Urinary bladder (tissue), 4 donors: ENCODE measurements at places on chromosomes 5 and 9. TPM values are rescaled to one million over a fixed set of nuclear protein-coding genes. Genes with fewer than 3 reads are reported as not detected.

MOB3B gene
- polyA plus RNA-seq, result 3.8 TPM

TEK gene
- 11.2 TPM for polyA plus RNA-seq

WNK2 gene
- polyA plus RNA-seq, result 9.3 TPM

NEURL1B gene
- 51.9 TPM for polyA plus RNA-seq

GRCh38 chr5:143572671-143573070, 169.2 kb upstream of the NR3C1 start:
- DNase-seq, result no peak

- DNase-seq, result no peak
These were observed 312.5 kb downstream of the PSAT1 start for GRCh38 chr9:78609450-78609849.

- no peak for DNase-seq
These were observed 210.6 kb downstream of the AUH start for GRCh38 chr9:91150998-91151717.

DNA sequence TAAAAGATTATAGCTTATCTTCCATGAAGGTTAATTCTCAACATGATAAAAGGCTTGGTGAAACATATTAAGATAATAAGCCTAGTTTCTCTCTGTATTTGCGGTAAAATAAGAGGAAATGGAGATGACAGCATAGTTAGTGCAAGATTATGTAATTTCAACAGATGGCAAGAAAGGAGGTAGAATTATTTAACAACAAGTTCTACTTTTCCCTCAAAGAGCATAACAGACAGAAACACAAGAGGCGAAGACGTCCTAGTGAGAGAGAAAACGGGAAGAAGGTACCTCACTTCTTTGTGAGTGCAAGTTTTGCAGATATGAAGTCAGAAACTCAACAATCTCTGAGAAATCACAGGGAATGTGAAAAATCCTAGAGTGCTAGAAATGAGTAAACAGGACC, 144.8 kb upstream of the ADCY2 start:
- no peak for DNase-seq

DNA sequence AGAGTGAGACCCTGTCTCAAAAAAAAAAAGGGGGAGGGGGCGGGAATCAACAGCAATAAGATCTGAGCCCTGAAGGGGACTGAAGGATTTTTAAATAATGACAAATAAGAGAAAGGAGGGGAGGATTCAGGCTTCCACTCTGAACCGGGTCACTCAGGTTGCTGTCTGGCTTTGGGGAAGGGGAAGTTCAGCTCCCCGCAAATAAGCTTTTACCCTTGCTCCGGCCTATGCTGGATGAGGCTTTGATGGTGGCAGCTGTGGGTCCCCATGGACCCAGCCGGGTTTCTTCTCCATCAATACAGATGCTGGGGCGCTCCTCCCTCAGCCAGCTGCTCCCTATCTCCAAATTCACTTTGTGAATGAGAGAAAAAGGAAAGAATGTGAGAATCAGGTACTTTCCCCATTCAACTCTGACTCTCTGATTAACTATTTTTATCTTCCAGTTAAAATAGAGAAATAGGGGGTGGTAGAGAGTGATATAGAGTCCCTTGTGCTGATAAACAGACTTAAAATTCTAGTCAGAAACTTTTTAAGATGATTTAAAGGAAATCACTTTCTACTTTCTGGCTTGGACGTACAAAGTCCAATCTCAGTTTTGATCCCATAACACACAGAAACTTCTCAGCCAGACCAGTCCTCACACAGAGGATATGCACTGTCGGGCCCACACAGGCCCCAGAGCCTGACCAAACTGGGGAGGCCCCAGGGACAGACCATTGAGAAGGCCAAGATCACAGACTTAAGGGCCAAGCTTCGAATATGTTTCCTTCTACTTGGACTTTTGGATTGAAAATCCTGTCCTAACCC, 39.6 kb downstream of the C5orf15 start:
- no peak for DNase-seq

GRCh38 chr5:158923799-158924551, 175.7 kb downstream of the EBF1 start:
- DNase-seq, result no peak

DNA sequence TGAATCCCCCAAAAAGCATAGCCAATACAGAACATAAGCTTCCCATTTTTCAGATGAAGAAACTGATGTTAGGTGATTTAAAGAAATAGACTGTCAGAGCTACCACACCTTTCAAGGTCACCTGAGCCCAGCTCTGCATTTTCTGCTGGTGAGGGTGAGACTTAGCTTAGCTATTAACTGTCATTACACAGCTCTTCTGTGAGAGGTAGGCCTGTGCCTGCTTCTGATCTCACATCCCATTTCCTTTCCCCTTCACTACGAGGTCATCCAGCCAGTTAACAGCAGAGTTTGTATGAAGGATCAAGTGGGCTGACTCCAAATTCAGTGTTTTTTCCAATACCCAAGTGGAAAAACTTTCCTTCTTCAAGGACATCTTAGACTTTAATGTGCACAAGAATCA, 528.6 kb upstream of the CLINT1 start:
- no peak for DNase-seq

DNA sequence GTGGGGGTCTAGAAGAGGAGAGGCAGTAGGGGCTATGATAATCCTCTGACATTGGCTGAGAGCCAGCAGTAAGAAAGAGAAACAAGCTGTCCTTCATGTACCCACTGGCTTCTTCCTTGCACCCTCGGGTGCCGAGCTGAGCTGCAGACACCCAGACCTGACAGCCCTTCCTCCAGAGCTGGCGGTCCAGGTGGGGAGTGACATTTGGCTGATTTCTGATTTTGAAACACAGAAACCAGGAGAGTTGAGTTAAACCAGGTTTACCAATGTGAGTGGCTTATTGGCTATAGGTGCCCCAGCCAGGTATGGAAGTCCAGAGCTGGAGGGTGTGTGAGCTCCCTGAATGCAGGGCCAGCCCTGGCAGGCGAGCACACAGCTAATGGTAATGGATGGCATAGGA, 59.2 kb downstream of the GADD45G start:
- no peak for DNase-seq

DNA sequence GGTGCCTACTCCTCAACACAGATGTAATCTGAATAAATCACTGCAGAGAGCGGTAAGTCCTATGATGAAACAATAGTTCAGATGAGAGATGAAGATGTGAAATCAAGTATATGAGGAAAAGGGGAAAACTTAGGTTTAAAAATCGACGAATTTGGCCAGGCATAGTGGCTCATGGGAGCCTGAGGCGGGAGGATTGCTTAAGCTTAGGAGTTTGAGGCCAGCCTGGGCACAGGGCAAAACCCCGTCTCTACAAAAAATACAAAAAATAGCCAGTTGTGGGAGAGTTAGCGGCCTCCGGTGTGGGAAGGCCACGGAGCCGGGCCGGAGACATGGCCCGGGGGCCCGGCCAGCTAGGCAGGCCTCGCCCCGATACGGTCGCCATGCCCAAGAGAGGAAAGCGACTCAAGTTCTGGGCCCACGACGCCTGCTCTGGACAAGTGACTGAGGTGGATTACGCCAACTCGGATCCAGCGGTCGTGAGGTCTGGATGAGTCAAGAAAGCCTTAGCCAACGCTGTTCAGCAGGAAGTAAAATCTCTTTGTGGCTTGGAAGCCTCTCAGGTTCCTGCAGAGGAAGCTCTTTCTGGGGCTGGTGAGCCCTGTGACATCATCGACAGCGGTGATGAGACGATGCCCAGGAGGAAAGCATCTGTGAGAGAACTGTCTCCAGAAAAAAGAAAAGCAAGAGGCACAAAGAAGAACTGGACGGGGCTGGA, 62.8 kb upstream of the SUB1 start:
- DNase-seq, result no peak
